Naive B cell (primary cell): ENCODE measurements at places on chromosomes 16 and 17.

GRCh38 chr17:42127414-42127813 is 4.8 kb downstream of the HSPB9 start:
- H3K4me1 ChIP-seq, result peaks cover 30% of the 10 kb centered on the region
- DNase-seq, result no peak
- no peak overlapping the region for H3K4me3 ChIP-seq
- no peaks in the 10 kb centered on the region for H3K27me3 ChIP-seq

- peaks cover 6% of the 10 kb centered on the region for H3K4me1 ChIP-seq
- no peaks in the 10 kb centered on the region for H3K36me3 ChIP-seq
- H3K27ac ChIP-seq, result no peak overlapping the region
- no peak overlapping the region for H3K4me3 ChIP-seq
- no peaks in the 10 kb centered on the region for H3K27me3 ChIP-seq
- DNase-seq, result peak; percentile 26
Measured at GRCh38 chr16:72501739-72502593, 330.0 kb upstream of the PMFBP1 start.

GRCh38 chr17:3558603-3559269 is 1.1 kb upstream of the TRPV3 start:
- H3K27ac ChIP-seq, result peak overlapping the region; percentile 72
- H3K4me3 ChIP-seq, result no peak overlapping the region
- peak; percentile 55 for DNase-seq
- peaks cover 11% of the 10 kb centered on the region for H3K27me3 ChIP-seq
- peaks cover 35% of the 10 kb centered on the region for H3K4me1 ChIP-seq
- H3K36me3 ChIP-seq, result no peaks in the 10 kb centered on the region

DNA sequence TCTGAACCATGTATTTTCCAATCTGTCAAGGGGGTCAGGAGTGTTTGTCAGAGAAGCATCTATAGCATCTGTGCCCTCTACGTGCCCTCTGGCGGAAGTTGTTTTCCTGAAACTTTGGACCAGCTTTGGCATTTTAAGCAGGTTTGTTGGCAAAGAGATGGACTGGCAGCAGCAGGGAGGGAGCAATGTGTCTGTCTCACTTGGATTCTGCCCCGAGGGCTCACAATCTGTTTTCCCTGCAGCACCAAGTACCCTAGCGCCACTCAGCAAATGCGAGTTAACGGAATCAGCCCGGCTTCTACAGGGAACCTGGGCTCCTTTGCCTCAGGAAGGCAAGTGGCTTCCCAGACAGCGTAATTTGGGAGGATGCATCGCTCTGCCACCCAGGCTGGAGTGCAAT is 17.4 kb downstream of the DUSP14 start:
- no peaks in the 10 kb centered on the region for H3K4me1 ChIP-seq
- no peak for DNase-seq
- no peak overlapping the region for H3K4me3 ChIP-seq
- no peaks in the 10 kb centered on the region for H3K36me3 ChIP-seq
- no peak overlapping the region for H3K27ac ChIP-seq

DNA sequence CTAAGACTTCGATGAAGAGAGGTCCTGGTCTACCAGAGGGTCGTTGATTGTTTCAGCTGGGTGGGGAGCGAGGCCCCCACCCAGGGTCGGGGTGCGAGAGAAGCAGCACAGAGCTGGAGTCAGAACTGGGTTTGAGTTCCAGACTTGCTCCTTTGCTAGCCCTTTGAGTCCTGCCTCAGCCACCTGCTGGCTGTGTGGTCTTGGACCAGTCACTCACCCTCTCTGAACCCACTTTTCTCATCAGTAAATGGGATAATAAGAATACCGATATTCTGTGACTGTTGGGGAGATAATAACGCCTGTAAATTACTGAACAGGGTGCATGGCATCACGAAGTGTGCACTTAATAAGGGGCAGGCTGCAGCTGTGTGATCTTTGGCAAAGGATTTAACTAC is 427 bp upstream of the MMP28 start:
- peaks cover 37% of the 10 kb centered on the region for H3K27me3 ChIP-seq
- H3K4me3 ChIP-seq, result peak overlapping the region; percentile 70
- H3K27ac ChIP-seq, result no peak overlapping the region
- DNase-seq, result no peak
- no peaks in the 10 kb centered on the region for H3K36me3 ChIP-seq

- H3K36me3 ChIP-seq, result peaks cover 57% of the 10 kb centered on the region
- H3K4me1 ChIP-seq, result peaks cover 10% of the 10 kb centered on the region
- H3K4me3 ChIP-seq, result no peak overlapping the region
- H3K27ac ChIP-seq, result no peak overlapping the region
Measured at GRCh38 chr17:1673041-1673785, 11.5 kb downstream of the PRPF8 start.

DNA sequence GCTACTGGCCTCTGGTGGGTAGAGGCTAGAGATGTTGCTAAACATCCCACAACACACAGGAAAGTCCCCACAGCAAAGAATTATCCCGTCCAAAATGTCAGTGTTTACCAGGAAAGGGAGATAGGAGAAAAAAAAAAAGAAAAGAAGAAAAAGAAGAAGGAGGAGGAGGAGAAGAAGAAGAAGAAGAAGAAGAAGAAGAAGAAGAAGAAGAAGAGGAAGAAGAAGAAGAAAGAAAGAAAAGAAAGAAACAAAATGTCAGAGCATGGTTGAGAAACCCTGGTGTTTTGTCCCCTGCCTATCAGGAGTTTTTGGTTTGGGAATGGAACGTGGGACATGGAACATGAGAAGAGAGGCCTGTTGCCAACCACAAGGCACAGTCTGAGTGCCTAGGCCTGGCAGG is 2.4 kb downstream of the TMEM95 start:
- H3K4me1 ChIP-seq, result peaks cover 26% of the 10 kb centered on the region
- H3K27ac ChIP-seq, result no peak overlapping the region
- peaks cover 3% of the 10 kb centered on the region for H3K27me3 ChIP-seq
- H3K4me3 ChIP-seq, result no peak overlapping the region
- no peak for DNase-seq
- no peaks in the 10 kb centered on the region for H3K36me3 ChIP-seq

DNA sequence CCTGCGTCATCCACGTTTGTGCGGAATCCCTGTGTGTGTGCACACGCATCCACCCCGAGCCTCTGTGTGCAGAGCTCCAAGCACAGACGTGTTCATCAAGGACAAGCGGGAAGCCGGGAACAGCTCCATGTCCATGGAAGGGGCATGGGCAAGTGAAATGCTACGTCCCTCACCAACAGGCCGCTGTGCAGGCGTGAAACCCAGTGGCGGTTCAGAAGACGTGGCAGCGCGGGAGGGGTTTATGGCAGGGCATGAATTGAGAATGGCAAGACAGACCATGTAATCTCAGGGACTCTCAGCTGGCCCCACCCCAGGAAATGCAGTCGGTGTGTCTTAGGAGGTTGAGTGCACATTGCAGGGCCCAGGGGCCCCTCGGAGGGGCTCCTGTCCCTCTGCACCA is 52.7 kb downstream of the TBC1D16 start:
- H3K4me1 ChIP-seq, result no peaks in the 10 kb centered on the region
- no peaks in the 10 kb centered on the region for H3K27me3 ChIP-seq

DNA sequence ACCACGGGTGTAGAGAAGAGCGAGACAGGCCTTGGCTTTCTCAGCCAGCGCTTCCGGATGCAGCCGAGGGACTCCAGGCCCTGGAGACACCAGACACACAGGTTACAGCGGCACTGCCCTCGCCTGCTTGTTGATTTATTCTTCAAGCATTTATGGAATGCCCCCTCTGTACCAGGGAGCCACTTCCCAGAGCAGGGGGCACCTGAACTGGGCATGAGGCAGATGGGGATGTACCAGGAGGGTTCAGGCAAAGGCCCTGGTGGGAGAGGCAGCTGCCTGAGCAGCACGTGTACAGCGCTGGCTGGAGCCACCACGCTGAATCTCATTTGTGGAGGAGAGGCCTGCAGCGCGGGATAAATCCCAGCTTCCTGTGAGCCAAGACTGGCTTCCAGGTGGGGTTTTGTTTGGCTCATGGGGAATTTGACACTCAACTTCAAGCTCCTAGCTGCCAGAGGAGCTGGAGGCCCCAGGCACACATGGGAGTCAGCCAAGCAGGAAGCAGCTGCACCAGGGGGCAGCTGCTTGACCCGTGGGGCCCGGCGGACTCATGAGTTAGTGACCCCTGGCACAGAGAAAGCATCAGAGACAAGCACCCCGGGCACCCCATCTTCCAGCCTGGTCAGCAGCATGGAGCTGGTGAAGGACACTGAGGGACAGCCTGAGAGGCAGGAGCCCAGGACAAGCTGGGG is 59.7 kb downstream of the IL21R start:
- no peak overlapping the region for H3K27ac ChIP-seq
- H3K4me1 ChIP-seq, result peaks cover 7% of the 10 kb centered on the region
- H3K36me3 ChIP-seq, result no peaks in the 10 kb centered on the region
- no peaks in the 10 kb centered on the region for H3K27me3 ChIP-seq
- H3K4me3 ChIP-seq, result no peak overlapping the region

- no peak overlapping the region for H3K4me3 ChIP-seq
- no peaks in the 10 kb centered on the region for H3K36me3 ChIP-seq
- no peak overlapping the region for H3K27ac ChIP-seq
Measured at GRCh38 chr16:87201052-87201451, 116.1 kb downstream of the C16orf95 start.

DNA sequence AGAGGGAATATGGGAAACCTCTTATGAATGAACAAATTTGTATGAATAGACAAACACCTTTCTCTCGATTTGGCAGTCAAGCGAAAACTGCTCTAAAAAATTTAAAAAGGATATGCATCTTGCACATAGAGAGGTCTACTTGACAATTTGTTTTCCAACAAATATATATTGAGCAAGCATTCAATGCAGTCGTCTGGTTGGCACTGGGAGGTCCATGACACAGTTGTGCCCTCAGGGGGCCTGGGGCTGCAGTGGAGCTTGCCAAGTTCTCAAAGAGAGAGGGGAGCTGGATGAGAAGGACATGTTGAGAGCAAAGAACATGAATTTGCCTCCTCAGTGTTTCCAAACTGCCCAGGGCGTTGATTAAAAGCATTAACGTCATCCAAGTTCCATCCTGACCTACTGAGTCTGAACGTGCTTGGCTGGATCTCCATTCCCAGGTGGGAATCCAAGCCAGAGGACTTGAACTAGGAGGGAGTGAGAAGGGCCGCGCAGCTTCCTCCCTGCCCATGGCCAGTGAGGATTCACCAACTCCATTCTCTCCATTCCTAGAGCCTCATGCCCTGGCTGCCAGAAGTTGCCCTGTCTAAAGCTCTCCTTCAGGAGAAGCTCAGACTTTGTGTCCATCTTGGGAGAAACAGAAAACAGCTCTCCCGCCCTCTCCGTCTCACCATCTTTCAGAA is 24.5 kb downstream of the TBX2 start:
- no peak for DNase-seq
- no peak overlapping the region for H3K27ac ChIP-seq
- H3K27me3 ChIP-seq, result peaks cover 43% of the 10 kb centered on the region
- H3K4me1 ChIP-seq, result no peaks in the 10 kb centered on the region

GRCh38 chr17:52451294-52451861 is 292.9 kb upstream of the CA10 start:
- no peaks in the 10 kb centered on the region for H3K36me3 ChIP-seq
- no peak for DNase-seq
- no peak overlapping the region for H3K4me3 ChIP-seq

DNA sequence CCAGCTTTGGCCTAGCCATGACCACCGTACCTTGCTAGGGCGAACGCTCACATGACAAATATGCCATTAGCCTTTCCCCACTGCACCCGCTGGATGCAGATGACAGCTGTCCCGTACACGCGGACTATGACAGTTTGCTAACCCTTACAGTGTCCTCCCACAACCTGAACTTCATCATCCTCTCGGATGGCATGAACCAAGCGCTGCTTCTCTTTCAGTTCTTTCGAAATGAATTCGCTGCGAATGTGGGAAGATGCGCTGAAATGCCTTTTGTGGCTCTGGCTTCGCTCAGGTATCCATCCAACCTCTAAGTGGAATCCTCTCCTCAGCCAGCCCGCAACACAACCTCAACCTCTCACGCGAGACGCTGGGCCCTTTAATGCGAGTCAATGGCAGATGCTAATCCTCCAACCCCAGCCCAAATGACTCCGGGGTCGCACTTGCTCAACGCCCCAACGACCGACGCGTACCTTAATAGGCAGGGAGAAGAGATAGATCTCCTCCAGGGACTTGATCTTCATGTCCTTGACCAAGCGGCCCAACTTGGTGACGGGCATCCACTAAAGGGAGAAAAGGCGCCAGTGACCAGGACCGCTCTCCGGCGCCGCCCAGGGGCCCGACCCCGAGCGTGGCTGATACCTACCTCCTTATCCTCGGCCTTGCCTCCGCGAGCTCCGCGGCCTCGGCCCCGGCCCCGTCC is 670 bp downstream of the RPS2 start:
- peaks cover 5% of the 10 kb centered on the region for H3K36me3 ChIP-seq
- peak overlapping the region; percentile 99 for H3K27ac ChIP-seq
- no peak for DNase-seq
- H3K4me3 ChIP-seq, result peak overlapping the region; percentile 96
- H3K27me3 ChIP-seq, result no peaks in the 10 kb centered on the region

GRCh38 chr16:80997139-80997798 is 9.4 kb downstream of the CMC2 start:
- no peak for DNase-seq
- peak overlapping the region; percentile 90 for H3K4me3 ChIP-seq
- peak overlapping the region; percentile 90 for H3K27ac ChIP-seq
- H3K36me3 ChIP-seq, result no peaks in the 10 kb centered on the region
- H3K27me3 ChIP-seq, result no peaks in the 10 kb centered on the region

DNA sequence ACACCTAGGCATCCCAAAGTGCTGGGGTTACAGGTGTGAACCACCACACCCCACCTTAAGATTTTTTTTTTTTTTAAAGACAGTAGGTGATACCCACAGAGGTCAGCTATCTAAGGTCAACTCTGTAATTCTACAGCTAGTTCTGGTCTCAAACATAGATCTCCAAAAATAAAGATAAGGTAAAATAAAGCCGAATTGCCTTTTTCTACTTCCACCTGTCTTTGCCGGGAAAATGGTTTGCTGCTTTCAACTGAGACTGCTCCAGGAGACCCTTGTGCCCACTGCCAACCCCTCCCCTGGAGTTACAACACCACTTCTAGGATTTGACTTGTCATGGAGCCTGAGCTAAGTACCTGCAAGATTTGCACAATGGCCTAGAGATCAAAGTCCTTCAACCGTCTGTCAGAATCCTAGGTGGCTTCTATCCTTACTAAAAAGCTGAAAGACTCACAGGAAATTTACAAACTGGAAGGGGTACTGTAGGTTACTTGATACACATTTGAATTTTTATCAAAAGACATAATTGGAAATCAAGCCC is 4.7 kb upstream of the CNOT1 start:
- H3K4me1 ChIP-seq, result no peaks in the 10 kb centered on the region
- DNase-seq, result no peak
- no peaks in the 10 kb centered on the region for H3K36me3 ChIP-seq
- H3K27me3 ChIP-seq, result no peaks in the 10 kb centered on the region
- no peak overlapping the region for H3K4me3 ChIP-seq
- no peak overlapping the region for H3K27ac ChIP-seq

DNA sequence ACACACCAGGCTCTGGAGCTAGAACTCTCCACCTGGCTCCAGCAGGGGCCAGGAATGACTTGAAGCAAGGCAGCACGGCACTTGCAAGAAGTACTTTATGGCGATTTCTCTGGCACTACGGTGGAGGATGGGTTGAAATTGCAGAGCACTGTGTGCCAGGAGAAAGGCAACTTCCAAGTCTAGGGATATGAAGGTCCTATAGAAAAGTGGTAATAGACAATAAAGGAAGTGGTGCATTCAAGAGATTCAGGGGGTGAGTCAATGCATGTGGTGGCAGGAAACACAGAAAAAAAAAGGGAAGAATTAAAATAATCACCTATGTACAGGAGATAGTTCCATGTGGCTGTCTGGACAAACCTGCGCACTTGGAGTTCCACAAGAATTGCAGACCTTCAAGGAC is 240.3 kb upstream of the DYNLRB2 start:
- H3K4me1 ChIP-seq, result no peaks in the 10 kb centered on the region

- H3K4me1 ChIP-seq, result peaks cover 40% of the 10 kb centered on the region
- H3K36me3 ChIP-seq, result no peaks in the 10 kb centered on the region
- H3K4me3 ChIP-seq, result peak overlapping the region; percentile 92
Measured at GRCh38 chr17:50161023-50161910, 4.5 kb upstream of the SGCA start.
